ENCODE measurements at places on chromosomes 1 and 21.
A peak's percentile ranks its signal among the peaks of the same experiment; 100 is the strongest.

DNA sequence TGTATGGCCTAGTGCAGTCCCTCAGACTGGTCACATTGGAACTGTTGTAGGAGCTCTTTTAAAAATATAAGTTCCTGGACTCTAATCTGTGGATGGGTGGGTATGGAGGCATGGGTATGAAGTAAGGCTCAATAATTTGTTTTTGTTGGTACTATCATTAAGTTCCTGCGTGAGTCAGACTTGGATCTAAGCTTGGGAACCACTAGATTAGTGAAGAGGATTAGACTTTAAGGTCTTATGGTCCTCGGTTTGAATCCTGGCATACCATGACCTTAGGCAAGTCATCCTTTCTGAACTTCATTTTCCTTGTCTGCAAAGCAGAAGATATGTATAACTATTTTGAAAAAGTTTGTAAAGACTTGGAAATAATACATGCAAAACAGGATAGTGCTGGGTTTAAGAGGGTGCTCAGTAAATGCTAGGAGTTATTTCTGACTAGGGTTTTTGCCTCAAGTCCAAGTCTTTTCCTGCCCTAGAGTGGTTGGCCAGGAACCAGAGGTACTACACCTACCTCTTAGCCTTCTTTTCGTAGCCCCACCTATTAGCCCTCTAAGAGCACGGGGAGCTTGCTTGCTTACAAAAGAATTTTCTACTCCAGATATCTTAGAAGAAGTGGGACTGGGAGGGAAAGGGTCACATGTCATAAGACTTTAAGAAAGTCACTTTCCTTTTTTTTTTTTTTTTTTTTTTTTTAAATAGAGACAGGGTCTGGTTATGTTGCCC, 38.6 kb upstream of the METTL18 start:
- DNase-seq = no peak

DNA sequence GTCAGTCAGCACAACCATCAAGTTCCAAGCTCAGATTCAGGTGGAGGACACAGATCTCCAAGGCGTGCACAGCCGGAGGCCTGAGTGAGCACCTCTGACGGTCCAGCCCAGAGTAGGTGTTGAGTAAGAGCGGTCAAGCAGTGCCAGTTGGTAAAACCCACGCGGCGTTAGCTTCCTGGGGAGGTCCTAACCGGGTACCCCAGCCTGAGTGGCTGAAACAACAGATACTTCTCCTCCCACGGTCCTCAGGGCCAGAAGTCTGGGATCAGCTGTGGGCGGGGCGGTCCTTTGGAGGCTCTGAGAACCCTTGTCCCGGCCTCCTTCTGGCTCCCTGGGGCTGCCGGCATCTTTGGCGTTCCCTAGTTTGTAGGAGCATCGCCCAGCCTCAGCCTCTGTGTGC, 94.4 kb downstream of the PRDM16 start:
- no peak for DNase-seq

DNA sequence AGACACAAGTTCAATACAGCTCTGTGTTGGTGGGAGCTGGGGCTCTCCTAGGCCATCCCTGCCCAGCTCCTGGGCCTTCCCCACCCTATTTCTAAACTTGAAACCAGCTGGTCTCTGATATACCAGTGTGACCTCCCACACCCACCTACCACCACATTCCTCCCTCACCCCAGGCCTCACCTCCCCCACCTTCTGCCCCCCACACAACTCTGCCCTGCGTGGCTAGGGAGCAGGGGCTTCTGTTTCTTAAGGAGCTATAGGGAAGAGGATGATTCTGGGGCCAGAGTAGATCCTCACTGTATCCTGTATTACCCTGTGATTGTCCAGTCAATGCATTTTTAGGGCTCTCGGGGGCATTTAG, 16.5 kb downstream of the NES start:
- no peak for DNase-seq

- DNase-seq = no peak
Measured at GRCh38 chr1:198679535-198680173, 40.8 kb downstream of the PTPRC start.

- peak; percentile 68 for DNase-seq
Measured at GRCh38 chr1:154998818-154999570, 3.6 kb upstream of the ZBTB7B start.

All from LHCN-M2 (cell line).